ENCODE measurements at places on chromosomes 4 and X.

DNA sequence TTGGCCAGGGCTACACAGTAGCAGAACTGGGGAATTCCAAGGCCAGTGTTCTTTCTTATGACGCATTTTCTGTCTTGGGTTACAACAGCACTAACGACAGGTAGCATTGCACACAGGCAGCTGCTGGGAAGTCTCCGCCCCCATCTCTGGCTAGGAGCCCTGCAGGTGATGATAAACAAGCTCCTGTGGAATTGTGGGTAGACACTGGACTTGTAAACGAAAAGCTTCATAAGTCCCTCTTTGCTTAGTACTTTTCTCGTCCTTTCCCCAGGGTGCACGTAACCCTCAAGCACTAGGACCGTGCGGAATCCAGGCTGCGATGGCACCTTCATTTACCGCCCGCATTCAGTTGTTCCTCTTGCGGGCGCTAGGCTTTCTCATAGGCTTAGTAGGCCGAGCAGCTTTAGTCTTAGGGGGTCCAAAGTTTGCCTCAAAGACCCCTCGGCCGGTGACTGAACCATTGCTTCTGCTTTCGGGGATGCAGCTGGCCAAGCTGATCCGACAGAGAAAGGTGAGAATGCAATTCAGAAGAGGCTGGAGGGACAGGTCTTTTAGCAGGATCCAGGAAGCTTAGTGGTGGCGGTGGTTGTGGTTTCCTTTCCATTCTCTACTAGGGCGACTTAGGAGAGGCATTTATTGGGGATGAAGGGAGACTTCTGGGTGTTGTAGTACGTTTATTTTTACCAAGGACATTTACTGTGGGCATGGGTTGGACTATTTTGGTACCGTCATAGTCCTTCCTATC lies at the start of gene FAAH2:
Gene FAAH2 (plus strand): TSS at position 200 of the 745 bp plus-strand sequence. CDS start 120 bp downstream, at position 320.
- DNase-seq: no peak

DNA sequence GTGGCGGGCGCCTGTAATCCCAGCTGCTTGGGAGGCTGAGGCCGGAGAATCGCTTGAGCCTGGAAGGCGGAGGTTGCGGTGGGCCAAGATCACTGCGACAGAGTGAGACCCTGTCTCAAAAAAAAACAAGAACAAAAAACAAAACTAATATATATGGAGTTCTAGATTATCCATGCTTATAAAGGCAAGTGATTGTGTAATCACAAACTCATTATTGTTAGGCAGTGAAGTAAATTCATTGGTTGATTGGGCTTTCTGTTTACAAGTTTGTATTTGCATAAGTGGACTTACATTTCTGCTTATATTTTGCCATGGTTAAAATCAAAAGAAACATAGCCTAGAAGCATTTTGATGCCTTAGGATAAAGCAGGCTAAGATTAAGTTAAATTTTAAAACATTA lies 2.5 kb upstream of the UBE2D3 start:
- DNase-seq: no peak

- no peak for DNase-seq
Observed at GRCh38 chrX:78693012-78693411, 33.9 kb upstream of the RTL3 start.

DNA sequence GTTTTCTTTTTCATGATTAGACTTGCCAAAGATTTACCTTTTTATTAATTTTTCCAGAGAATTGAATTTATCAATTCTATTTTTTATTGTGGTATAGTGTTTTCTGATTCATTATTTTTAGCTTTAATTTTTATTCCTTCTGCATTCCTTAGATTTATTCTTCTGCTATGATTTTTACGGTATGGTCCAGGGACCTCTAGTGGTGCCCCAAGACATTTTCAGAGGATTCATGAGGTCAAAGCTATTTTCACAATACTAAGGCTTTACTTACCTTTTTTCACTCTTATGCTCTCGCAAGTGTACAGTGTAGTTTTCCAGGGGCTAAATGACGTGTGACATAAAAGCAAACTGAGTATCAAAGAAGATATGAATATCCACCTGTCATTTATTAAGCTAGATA lies 8.0 kb downstream of the RADX start:
- DNase-seq: no peak

- DNase-seq: no peak
Observed at GRCh38 chr4:168885400-168885799, 124.7 kb downstream of the CBR4 start.

- no peak for DNase-seq
Observed at GRCh38 chr4:13942977-13943376, 315.5 kb upstream of the BOD1L1 start.
